Activated naive CD4-positive, alpha-beta T cell (primary cell): ENCODE measurements at places on chromosomes 5 and 9.

- no peak for DNase-seq
These were observed 203.7 kb downstream of the GLIS3 start for GRCh38 chr9:4096121-4096520.

DNA sequence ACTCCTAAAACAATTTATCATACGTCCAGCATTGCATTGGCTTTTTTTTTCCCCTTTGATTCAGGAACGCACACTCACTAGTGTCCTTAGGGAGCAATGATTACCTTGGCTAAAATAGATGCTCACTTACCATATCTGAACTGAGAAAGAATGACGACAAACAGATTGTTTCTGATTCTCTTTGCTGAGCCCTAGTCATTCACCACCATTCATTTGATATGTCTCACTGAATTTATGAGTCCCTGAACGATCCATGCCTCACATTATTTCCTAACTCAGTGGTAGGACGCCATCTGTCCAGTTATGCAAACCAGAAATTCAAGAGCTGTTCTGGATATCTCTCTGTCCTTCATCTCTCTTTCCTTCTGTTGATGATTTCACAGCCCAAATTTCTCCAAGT lies 39.3 kb upstream of the DAB2 start:
- no peak for DNase-seq

DNA sequence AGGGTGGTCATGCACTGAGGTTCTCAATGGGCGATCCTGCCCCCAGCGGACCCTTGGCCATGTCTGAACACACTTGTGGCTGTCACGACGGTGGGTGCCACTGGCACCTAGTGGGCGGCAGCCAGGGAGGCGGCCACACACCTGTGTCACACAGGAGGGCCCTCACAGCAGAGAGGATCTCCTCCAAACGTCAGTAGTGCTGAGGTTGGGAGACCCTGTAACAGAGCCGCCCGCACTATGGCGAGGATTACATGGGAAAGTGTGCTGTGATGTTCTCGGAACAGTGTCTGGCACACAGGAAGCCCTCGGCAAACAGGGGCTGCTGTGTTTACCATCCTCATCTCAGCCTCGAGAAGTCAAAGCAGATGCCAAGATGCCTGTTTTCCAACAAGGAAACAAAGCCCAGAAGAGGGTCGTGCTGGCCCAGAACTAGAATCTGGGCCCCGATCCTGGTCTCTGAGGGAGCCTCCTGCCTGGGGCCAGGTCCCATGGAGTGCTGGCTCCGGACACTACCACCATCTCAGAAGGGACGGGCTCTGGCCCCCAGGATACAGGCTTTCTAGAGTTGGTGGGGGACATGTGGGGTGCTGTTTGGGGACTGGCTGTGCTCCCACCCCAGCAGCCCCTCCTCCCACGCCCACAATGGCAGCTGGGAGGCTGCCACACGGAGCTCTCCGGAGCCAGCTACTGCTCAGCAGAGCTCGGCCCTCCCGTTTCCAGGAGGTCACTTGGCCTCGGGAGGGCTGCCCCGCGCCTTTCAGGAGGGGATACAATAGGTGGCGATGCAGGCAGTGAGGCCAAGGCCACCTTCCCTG lies 48.2 kb downstream of the DBH start:
- DNase-seq, result no peak

- DNase-seq, result no peak
These were observed 17.1 kb downstream of the TPPP start for GRCh38 chr5:675871-676698.

DNA sequence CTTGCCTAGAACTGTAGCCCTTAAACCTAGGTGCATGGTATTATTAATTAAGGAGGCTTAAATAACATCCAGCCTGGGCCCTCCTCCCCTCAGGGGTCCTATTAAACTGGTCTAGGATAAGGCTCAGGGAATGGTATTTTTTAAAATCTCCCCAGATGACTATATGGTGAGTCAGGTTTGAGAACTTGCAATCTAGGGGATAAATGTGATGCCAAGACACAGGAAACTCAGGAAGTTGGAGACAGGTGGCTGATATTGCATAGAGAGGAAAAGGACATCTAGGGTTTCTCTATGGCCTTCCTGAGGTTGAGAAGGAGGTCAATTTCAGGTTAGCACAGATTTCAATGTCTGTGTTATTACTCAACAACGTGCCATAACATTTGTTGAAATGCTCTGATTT lies 581.0 kb downstream of the TLE1 start:
- no peak for DNase-seq

DNA sequence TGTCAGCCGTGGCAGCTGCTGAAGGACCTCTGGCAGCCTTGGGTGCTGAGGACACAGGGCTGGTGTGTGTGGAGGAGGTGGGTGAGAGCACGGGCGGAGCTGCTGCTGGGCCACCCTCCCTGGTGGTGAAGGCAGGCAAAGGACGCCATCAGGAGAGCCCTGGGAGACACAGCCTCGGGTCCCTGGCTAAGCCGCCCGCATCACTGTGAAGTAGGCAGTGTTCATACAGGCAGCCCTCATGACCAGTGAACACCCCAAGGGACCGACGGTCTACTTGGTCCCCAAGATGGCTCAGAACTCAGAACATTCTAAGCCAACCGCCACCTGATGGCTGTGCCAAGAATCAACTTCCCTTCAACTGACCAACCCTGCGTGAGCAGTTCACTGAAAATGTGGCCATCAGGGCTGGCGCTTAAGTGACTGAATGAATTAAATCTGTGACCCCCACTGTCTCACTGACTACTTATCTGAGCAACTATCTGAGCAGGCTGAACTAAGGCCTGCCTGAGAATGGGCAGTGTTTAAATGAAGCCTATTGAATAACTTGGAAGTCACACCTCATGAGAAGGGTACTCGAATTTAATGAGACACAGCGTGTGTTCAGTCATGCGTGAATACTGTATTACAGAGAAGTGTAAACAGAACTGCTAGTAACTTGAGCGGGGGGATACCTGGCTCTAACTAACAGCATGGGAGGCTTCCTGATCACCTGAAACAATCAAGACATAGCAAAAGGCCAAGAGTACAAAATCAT lies 54.7 kb upstream of the SIMC1 start:
- no peak for DNase-seq

GRCh38 chr5:141867139-141867538 lies 11.1 kb downstream of the PCDH1 start:
- no peak for DNase-seq

DNA sequence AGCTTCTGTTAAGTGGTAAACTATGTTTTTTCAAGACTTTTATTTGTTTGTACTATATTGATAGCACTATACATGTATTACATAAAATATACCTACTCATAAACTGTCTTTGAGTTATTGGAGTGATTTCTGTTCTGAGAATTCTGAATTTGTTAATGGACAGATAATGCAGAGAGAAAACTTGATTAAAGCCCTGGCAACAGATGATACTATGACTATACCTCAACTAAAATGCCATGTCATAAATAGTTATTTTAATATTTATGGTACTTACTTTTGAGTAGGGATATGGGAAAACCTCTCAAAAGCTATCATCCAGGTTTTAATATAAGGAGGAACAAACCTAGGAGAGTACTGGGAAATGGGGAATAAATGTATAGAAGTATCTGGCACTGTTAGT lies 947.2 kb upstream of the ARRDC3 start:
- DNase-seq, result no peak

- DNase-seq, result no peak
These were observed 30.7 kb downstream of the SPIN1 start for GRCh38 chr9:88418715-88419540.

DNA sequence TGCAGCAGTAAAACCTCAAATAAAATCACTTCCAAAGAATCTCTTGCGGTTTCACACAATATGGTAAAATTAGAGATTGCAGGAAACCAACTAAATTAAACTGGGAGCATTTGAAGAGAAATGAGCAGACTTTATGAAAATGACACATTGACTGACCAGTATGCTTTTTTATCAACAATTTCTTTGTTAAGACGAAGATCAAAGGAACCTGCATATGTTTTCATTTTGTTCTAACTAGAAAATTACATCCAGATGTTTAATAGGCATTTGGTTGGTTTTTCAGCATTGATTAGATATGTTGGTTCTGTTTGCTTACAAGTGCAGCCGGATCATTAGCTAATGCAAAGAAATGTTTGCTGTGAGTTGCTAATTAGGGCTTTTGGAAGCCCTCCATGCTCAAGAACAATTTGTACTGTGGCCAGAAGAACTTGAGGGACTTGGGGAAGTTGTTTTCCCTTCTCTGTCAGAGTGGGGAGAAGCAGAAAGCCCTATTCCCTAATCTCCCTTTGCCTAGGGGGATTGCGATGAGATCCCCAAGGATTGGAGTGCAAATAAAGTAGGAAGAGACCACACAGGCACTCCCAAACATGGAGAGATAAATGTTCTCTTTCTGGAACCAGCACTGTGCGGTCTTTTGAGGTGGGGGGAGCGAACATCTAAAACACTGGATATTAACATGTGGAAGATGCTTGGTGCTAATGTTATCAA lies 4.5 kb upstream of the TLE1 start:
- DNase-seq, result no peak

- DNase-seq, result no peak
These were observed 800 bp upstream of the KCNN2 start for GRCh38 chr5:114360816-114361723.

DNA sequence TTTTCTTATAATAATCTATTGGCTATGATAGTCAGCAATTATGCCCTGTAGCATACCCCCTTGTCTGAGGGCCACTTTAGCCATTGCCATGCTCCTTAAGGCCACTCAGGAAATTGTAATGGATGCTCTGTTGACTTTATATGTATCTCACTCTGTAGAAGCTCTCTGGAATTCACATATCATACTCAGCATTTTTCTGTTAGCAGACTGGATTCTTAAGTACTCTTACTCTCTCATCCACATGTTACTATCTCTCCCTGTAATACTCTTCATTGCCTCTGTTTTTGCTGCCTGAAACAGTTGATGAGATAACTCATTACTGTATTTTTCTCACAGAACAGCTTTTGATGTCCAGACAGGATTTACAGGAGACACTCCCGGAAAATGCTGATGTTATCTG lies 24.2 kb downstream of the TMEM232 start:
- DNase-seq, result no peak

DNA sequence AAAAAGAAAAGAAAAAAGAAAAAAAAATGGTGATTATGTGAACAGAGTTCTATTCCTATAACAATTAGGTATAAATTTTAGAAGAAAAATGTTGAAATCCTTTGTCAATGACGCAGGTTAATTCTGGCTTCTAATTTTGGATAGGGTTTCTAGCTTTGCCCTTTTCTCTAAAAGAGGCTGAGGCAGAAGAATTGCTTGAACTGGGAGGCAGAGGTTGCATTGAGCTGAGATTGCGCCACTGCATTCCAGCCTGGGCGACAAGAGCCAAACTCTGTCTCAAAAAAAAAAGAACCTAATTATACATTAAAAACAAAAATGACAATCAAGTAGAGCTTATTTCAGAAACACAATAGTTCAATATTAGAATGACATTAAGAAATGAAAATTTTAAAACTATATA lies 2.9 kb downstream of the STXBP1 start:
- no peak for DNase-seq

- DNase-seq, result no peak
These were observed 29.1 kb downstream of the JADE2 start for GRCh38 chr5:134554319-134555222.

GRCh38 chr5:100889165-100889743 lies 13.8 kb downstream of the ST8SIA4 start:
- DNase-seq, result no peak

GRCh38 chr5:67249590-67249895 lies 52.9 kb upstream of the CD180 start:
- DNase-seq, result no peak

DNA sequence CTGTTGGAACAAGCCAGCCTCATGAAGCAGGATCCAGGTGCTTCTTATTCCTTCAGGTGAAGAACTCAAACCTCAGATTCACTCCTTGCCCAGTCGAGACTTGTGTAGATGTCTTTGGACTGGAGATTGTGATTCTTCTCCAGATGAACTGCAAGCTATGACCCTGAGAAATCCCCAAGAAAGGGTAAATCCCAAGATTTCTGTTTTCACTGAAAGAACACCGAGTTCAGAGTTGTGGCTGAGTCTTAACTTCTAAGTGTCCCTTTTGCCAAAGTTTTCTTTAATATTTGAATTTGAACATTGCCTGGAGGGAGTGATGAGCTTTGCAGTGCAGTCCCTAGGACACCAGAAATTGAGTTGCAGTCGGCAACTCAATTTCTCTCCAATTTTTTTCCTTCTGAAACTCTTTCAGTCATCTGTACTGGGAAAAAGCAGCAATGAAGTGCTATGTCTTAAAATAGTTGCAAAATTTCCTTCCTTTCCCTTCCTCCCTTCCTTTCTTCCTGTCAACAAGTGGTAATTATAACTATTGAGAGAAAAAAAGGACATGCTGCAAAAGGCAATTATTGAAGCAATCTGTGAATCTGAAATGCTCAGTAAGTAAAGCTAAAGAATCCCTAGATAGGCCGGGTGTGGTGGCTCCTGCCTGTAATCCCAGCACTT lies 56.1 kb downstream of the ANKRD55 start:
- DNase-seq, result no peak

GRCh38 chr9:86321373-86321772 lies 32.8 kb downstream of the TUT7 start:
- DNase-seq, result no peak

DNA sequence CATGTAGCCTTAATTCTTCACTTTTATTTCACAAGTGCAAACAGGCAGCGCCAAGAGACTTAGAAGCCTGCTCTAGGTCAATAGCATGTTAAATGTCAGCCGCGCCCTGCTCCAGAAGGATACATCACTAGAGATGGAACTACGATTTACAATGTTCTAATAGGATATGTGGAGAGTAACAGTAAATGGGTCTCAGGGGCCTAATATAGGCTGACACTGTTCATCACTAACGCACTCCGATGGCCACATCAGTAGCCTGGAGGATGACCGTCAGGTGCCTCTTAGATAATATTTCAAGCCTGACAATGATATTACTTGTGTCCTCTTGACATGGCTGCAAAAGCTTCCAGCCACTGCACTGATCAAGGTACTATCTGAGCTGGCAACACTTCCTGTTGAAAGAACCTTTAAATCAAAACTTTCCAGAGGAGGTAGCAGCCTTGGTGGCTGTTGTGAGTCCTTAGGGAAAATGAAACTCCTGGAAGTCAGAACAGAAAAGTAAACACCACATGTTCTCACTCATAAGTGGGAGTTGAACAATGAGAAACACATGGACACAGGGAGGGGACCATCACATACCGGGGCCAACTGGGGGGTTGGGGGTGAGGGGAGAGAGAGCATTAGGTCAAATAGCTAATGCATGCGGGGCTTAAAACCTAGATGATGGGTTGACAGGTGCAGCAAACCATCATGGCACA lies 35.0 kb downstream of the PTTG1 start:
- DNase-seq, result no peak

GRCh38 chr5:148713735-148714508 lies 59.6 kb upstream of the HTR4 start:
- DNase-seq, result no peak
